NAMALWA (cell line): ENCODE measurements at places on chromosomes 4 and X.

GRCh38 chr4:183469936-183470335 is 25.5 kb downstream of the CDKN2AIP start:
- DNase-seq: no peak

- no peak for DNase-seq
Measured at GRCh38 chrX:21711129-21711847, 46.6 kb downstream of the SMPX start.

GRCh38 chrX:19721726-19722370 is 165.6 kb downstream of the SH3KBP1 start:
- DNase-seq: no peak

DNA sequence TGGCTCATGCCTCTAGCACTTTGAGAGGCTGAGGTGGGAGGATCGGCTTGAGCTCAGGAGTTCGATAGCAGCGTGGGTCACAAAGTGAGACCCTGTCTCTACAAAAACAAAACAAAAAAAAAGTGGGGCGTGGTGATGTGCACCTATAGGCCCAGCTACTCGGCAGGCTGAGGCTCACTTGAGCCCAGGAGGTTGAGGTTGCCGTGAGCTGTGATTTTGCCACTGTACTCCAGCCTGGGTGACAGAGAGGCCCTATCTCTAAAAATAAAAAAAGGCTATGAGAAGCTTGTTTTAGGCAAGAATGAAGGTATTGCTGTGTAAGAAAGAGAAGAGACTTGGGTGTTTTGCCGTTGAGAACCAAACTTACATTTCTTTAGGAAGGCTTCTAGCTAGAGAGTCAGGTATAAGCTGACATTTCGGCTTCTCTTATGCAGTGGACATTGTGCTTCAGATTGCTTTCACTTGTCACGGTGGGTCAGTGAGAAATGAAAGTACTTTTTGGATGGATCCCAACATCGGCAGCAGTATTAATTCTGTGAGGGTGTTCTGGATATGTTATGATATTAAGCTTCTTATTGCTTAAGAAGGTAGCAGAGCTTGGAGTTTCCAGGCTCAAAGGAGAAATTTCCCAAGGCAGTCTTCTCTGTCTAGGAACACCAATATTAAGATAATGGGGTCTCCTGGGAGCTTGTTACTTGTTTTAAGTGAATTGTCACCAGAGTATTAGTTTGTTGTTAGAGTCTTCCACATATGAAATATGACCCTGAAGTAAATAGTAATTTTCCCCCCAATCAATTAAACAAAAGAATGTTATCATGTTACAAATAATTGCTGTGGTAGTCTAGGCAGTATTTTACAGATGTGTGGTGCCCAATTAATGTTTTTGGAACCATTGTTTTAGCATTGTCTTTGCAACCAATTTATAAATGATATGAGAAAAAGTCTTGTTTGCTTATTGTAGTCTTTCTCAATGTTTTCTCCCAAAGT is 17.6 kb downstream of the TMEM131L start:
- DNase-seq: no peak

DNA sequence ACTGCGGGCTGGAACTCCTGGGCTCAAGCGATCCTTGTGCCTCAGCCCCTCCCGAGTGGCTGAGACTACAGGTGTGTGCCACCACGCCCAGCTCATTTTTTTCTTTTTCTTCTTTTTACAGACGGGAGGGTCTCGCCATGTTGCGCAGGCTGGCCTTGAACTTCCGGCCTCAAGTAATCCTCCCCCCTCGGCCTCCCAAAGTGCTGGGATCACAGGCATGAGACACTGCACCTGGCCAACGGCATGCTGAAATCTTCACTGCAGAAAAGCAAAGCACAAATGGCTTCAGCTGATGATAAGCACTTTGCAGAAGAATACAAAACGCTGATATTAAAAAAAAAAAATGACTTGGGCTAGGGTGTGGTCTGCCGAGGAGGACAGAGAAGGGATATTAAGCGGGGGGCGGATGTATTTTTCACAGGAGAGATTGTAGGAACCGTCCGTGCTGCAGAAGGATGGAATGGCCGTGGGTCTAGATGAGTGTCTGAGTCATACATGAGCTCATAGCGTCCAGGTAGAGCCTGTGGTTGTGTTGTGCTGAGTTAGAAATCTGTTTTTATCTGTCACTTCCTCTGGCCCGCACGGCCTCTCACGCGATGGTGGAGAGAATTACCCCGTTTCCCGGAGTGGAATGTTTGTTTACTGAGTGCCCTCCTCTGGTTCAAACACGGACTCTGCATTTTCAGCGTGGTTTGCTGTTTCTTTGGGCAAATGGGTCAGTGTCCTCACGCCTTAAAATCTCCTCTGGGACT is 8.5 kb upstream of the AKAP17A start:
- DNase-seq: no peak

GRCh38 chr4:149961876-149962597 is 116.2 kb upstream of the DCLK2 start:
- DNase-seq: no peak

DNA sequence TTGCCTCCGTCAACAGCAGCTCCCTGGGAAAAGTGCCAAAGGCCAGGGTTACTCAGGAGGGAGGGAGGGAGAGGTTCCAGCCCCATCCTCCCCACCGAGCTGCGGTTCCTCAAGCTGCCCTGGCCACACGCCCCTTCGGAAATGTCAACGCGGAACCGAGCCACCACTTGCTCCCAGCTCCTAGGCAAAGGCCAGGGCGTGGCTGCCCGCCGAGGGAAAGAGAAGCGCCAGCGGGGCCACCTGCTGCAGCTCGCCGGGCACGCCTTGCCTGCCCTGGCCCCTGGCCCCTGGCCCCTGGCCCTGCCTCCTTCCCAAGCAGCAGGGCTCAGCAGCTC is 15.3 kb downstream of the SLC6A8 start:
- no peak for DNase-seq

DNA sequence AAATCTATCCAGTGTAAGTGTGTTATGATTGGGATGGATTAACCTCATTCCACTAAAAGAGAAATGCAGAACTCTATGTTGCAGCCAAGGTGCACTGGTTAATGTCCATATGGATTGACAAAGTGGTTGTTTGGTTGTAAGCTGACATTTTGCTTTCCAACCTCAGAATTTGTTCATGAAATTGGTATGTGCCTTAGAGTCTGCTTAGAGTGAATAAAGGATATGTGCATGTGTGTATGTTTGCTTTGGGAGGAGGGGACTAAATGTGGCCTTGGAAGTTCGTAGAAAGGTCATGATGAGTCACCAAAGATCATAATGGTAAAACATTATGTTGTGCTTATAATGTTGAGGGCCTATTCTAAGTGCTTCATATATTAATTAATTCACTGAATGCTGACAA is 44.1 kb upstream of the MBNL3 start:
- no peak for DNase-seq

DNA sequence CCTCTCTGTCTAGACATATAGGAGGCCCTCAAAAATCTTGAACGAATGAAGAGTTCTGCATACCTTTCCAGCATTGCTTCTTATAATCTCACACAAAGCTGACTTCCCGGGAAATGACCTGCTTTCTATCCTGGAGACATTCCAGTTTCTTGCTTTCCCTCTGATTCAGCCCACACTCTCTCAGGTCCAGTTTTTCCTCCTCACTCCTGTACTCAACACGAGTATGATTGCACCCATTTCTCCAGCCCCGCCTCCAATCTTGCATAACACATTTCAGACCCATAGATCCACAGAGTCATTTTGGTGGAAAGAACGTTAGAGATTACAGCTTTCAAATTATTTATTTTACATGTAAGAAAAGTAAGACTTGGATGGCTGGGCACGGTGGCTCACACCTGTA is 127.5 kb upstream of the TLR3 start:
- no peak for DNase-seq

GRCh38 chrX:98077440-98077839 is 1193.7 kb downstream of the RPA4 start:
- no peak for DNase-seq

DNA sequence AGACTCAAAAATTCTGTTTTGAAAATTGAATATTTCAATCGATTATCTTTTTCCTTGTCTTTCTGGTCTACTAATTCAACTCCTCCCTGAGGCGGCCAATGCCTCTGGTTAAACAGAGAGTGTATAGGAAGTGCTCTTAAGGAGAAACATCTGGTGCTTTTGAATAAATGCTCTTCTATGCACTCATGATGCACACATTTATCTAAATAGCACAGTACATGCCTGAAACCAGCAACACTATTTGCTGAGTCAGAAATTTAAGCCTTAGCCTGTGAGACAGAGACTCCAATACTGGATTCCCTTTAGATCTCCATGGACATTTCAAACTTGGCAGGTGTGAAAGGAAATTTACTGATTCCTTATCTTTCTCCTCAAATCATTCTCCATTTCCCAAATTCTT is 118.6 kb downstream of the SLIT2 start:
- no peak for DNase-seq

GRCh38 chr4:3346146-3346545 is 53.3 kb downstream of the RGS12 start:
- peak; percentile 86 for DNase-seq

GRCh38 chr4:146029939-146030710 is 91.5 kb upstream of the ZNF827 start:
- peak; percentile 43 for DNase-seq

GRCh38 chr4:184163813-184164212 is 53.9 kb downstream of the ENPP6 start:
- peak; percentile 68 for DNase-seq

- no peak for DNase-seq
Measured at GRCh38 chrX:40100537-40101429, 3.0 kb upstream of the BCOR start.

DNA sequence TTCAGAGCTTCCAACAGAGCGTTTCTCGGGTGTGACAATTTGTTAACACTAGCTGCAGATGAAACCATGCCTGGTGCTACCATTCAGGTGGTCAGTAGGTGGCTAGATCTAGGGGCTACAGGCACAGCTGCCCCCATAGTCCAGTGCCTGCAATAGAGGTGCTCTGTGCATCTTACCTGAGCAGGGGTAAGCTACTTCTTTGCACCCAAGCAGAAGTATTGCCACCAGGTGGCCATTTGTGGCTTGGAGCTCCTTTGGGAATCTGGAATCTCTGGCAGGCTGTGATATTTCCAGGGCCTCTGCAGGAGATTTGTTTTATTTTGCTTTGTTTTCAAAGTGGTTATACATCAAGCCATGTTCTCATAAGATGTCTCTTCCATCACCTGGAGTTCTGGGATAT is 170.7 kb upstream of the PUDP start:
- no peak for DNase-seq

DNA sequence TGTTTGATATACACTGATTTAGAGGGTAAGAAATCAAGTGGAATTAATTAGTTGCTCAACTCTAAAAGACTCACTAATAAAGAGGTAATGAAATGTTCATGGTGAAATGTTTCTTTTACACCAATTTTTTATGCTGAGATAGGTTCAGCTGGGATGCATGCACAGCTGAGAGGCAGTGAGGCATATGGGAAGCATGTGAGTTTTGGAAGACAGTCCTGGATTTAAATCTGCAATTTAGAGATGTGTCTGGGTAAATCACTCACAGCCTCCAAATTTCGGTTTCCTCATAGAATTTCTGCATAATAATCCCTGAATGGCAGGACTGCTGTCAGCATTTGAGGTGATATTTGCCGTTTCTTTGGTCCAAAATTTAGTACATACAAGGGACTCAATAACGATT is 48.2 kb upstream of the AADAT start:
- DNase-seq: no peak

DNA sequence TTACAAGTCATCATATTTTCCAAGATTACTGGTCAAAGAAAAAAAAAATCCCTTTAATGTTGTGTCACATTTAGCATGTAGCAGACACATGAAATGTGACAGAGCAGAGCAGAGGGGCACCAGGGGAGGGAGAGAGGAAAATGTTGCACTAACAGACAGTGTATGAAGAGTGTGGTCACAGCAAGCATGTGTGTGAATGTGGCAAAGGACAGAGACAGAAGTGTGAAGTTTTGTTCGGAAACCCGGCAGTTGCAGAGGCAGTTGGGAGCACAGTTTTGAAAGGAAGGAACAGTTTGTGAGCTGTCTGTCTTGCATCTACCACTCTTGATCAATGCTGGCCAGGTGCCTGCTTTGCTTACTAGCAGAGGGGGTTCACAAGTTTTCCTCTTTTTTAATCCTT is 83.9 kb upstream of the MAP3K15 start:
- DNase-seq: no peak

DNA sequence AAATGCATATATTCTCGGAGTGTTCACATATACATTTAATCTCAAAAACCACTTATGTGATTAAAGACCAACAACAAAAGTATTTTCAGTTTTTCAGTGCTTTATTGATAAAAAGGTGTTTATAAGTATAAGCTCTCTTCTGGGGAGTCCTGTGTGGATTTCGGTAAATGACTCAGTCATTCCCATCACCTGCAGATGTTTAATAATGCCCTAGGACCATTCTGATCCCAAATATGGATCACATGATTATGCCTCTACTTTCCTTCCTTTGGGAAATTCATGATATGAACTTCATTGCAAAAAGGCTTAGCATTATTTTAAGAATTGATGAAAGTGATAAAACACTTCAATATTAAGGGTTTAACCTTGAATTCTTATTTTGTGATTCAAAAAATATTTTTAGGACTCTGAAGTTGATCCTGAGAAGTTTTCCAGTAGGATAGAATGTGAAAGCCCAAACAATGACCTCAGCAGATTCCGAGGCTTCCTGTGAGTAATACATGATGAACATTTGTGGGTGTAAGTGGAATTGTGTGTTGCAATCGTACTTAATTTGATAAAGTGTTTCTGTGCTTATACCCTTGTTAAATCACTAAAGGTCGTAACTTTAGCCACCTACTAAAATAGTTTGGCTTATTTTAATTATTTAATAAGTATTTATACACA is 40.2 kb downstream of the ATP10D start:
- DNase-seq: no peak

- no peak for DNase-seq
Measured at GRCh38 chrX:135981010-135981409, 4.2 kb upstream of the SLC9A6 start.

DNA sequence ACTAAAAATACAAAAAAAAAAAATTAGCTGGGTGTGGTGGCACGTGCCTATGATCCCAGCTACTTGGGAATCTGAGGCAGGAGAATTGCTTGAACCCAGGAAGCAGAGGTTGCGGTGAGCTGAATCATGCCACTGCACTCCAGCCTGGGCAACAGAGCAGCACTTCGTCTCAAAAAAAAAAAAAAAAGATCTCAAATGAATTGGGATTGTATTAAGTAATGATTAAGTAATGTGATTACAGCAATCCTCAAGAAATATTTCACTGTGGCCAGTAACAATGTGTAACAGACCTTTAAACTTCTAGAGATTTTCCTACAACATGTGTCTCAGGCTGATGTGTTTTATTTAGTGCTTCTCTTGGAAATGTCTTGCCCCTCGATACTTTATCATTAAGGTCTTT is 46.8 kb downstream of the PKD2 start:
- DNase-seq: no peak

DNA sequence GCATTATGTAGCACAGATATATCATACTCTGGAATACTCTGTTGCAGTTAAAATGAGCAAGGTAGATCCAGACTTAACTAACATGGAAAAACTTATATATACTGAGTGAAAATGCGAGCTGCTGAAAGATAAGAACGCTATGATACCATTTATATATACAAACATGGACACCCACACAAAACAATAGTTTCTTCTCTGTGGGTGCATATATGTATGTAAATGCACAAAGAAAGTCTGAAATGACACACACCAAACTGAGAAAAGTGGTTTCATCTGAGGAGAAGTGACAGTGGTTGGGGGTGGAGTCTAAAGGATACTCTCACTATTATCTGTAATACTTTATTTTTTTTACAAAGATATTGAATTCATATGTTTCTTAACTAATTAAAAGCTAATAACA is 12.2 kb upstream of the FGF2 start:
- DNase-seq: no peak

GRCh38 chr4:138999666-139000065 is 15.9 kb upstream of the NOCT start:
- no peak for DNase-seq
